ENCODE measurements at places on chromosomes 16 and 17. TPM values are rescaled to one million over a fixed set of nuclear protein-coding genes. Genes with fewer than 3 reads are reported as not detected.

The SDR42E2 gene
- 0.13 TPM for total RNA-seq

GRCh38 chr17:30415491-30415890 lies 36.8 kb downstream of the CPD start:
- no peaks in the 10 kb centered on the region for H3K27me3 ChIP-seq
- H3K27ac ChIP-seq, result no peak overlapping the region
- no peak for DNase-seq
- peaks cover 10% of the 10 kb centered on the region for H3K36me3 ChIP-seq
- H3K4me3 ChIP-seq, result no peak overlapping the region

GRCh38 chr17:56983366-56983765 lies 5.4 kb downstream of the SCPEP1 start:
- no peak overlapping the region for H3K4me3 ChIP-seq
- H3K4me1 ChIP-seq, result peaks cover 11% of the 10 kb centered on the region
- no peak overlapping the region for H3K27ac ChIP-seq

- H3K4me3 ChIP-seq, result no peak overlapping the region
- H3K36me3 ChIP-seq, result peaks cover 47% of the 10 kb centered on the region
- DNase-seq, result no peak
- peaks cover 4% of the 10 kb centered on the region for H3K4me1 ChIP-seq
These were observed 41.4 kb upstream of the PITPNM3 start for GRCh38 chr17:6597727-6598126.

- peaks cover 16% of the 10 kb centered on the region for H3K4me1 ChIP-seq
- no peak overlapping the region for H3K27ac ChIP-seq
- no peak overlapping the region for H3K4me3 ChIP-seq
- no peak for DNase-seq
- H3K27me3 ChIP-seq, result no peaks in the 10 kb centered on the region
- H3K36me3 ChIP-seq, result peaks cover 41% of the 10 kb centered on the region
These were observed 41.8 kb downstream of the BRD7 start for GRCh38 chr16:50326835-50327465.

- no peak overlapping the region for H3K4me3 ChIP-seq
- H3K27me3 ChIP-seq, result peaks cover 2% of the 10 kb centered on the region
- no peak overlapping the region for H3K27ac ChIP-seq
- H3K36me3 ChIP-seq, result no peaks in the 10 kb centered on the region
- DNase-seq, result no peak
- H3K4me1 ChIP-seq, result peaks cover 7% of the 10 kb centered on the region
These were observed 25.5 kb upstream of the ALKBH5 start for GRCh38 chr17:18158022-18158600.

DNA sequence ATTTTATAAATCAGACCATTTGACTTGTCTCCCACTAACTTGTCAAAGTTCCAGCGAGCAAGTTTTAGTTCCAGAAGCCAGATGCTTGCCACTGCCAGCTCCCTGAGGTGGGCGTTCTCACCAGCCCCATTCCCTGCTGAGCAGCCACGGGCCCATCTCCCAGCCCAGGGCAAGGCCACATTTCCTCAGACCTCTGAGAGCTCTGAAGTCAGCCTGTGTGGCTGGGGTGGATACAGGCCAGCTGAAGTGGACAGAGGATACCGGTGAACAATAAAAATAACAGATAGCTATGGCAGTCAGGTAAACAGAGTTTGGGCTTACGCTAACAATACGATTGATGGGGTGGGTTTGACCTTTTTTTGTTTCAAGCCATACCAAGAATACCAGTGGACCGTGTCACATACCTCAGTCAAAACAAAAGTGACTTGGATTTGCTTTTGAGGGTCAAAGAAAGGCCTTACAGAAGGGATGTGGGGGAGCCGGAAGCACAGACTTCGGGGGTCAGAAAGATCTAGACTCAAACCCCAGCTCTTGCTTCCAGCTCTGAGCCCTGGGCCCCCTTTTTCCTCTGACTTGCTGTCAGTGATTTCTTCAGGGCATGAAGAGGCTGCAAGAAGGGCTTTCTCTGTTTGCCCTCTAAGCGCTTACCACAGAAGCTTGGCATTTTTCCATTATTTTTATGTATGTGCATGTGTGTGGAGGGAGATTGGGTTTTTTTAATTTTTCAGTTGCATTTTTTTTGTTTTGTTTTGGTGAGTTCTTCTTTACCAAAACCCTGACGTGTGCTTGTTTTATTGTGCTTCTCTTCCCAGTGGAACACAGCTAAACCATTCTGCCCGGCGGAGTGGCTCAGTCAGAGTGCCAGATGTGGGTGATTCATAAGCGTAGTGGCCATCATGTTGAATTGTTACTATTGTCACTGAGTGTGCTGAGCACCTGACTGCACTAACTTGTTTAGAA lies 109.9 kb downstream of the GNAO1 start:
- H3K27me3 ChIP-seq, result peaks cover 8% of the 10 kb centered on the region
- H3K36me3 ChIP-seq, result no peaks in the 10 kb centered on the region
- DNase-seq, result no peak

DNA sequence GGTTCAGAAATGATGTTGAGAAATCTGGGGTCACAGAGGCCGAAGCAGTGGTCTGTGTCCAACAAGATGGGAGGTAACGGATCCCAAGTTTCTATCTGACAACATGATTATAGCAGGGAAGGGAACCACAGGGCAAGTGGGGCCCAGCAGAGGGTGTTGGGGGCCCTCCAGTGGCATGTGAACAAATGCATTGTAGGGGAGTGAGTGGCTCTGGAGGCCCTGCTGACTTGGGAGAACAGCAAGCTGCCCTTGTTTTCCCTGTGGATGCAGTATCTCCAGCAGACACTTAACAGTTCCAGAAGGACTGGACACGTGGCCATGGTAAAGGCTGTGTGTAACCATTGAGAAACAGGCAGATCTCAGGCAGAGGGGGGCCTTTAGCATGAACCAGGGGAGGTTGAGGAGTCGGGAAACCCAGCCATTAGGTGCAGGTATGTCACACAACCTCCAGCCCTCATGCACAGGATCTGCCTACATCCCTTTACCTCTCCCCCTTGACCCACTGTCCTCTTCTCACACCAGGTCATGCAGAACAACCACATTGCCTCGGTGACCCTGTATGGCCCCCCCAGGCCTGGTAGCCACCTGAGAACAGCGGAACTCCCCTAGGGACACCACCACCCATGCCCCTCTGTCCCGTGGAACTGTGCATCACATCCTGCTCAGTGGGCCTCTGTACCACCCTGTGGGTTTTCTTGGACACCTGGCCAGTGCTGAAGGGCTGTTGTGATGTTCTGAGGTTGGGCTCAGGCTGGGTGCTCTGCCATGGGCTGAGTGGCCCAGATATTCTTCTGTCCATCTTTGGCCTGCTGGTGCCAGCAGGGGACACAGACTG lies 4.1 kb downstream of the B3GNT9 start:
- H3K27me3 ChIP-seq, result no peaks in the 10 kb centered on the region
- H3K27ac ChIP-seq, result no peak overlapping the region
- H3K4me3 ChIP-seq, result no peak overlapping the region

DNA sequence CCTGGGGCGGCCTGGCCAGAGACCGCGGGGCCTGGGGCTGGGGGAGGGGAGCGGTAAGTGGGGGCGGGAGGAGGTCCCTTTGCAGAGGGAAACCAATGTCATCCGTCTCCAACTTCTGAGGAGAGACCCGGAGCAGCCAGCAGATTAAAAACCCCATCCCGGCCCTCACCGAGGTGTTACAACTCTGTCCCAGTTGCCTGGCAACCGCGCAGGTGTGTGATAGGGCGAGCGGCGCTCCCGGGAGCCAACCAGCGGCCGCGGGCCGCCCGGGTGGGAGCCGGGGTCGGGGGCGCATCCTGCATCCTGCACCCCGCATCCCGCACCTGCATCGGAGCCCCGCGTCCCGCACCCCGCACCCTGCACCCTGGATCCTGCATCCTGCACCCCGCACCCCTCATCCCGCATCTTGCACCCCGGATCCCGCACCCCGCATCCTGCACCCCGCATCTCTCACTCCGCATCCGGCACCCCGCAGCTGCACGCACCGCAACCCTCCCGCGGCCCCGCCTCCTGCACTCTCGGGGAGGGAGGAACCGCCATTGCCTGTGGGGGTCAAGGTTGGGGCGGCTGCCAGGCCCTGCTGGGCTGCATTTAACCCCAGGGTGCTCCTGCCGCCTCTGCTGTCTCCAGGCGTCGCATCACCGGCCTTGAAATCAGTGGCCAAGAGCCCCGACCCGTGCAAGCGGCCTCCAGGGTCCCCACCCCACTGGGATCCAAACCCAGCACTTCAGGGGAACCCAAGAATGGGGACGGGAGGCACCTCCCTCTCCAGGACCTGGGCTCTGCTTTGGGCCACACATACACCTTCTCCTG lies 47.3 kb downstream of the RTN4RL1 start:
- no peak overlapping the region for H3K4me3 ChIP-seq
- DNase-seq, result no peak
- H3K27ac ChIP-seq, result no peak overlapping the region
- peaks cover 5% of the 10 kb centered on the region for H3K4me1 ChIP-seq

The HAGHL gene
- 17.3 TPM for total RNA-seq

GRCh38 chr17:40645291-40645690 lies 2.3 kb downstream of the SMARCE1 start:
- H3K27me3 ChIP-seq, result no peaks in the 10 kb centered on the region
- H3K36me3 ChIP-seq, result peaks cover 40% of the 10 kb centered on the region
- peaks cover 43% of the 10 kb centered on the region for H3K4me1 ChIP-seq
- no peak overlapping the region for H3K27ac ChIP-seq
- peak overlapping the region; percentile 38 for H3K4me3 ChIP-seq

GRCh38 chr16:70684146-70685060 lies 1.4 kb downstream of the MTSS2 start:
- peak overlapping the region; percentile 82 for H3K4me3 ChIP-seq
- no peak for DNase-seq
- no peaks in the 10 kb centered on the region for H3K27me3 ChIP-seq
- H3K4me1 ChIP-seq, result peaks cover 62% of the 10 kb centered on the region
- H3K27ac ChIP-seq, result peak overlapping the region; percentile 47
